ENCODE measurements at places on chromosomes 12 and 14.

DNA sequence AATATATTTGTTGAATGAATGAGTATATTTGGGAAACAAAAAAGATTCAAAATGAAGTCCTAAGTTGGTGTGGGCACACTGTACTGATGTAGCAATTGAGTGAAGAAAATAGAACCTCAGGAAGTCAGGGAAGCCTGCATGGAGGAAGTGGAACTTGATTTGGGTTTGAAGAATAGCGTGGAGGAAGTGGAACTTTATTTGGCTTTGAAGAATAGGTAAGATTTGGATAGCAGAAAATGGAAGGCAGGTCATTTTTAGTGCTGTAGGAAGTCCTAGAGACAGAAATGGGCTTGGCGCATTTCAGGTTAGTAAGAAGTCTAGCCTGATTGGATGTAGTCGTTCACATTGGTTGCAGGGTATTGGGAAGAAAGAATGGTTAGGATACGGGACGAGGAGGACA lies 5.4 kb downstream of the C12orf75 start:
- DNase-seq: no peak

DNA sequence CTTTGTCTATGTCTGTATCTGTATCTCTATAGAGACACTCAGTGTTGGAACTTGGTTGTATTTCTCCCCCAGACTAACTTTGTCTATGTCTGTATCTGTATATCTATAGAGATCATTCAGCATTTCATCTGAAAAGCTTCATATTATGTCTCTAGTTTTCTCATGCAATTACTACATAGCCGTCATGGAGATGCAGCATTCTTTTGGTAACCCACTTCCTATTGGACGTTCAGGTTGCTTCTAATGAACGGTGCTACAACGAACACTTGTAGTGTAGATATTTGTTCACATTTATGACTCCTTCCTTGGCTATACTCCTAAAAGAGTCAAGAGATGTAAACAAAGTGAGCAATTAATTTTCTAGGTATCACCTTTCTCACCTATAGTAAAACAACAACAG lies 81.5 kb upstream of the KCNA1 start:
- no peak for DNase-seq

GRCh38 chr12:74105434-74105833 lies 432.2 kb upstream of the ATXN7L3B start:
- no peak for DNase-seq

- DNase-seq: no peak
These were observed 1.8 kb downstream of the HNRNPC start for GRCh38 chr14:21267431-21267845.

GRCh38 chr12:70824511-70824910 lies 96.0 kb downstream of the PTPRR start:
- DNase-seq: no peak

DNA sequence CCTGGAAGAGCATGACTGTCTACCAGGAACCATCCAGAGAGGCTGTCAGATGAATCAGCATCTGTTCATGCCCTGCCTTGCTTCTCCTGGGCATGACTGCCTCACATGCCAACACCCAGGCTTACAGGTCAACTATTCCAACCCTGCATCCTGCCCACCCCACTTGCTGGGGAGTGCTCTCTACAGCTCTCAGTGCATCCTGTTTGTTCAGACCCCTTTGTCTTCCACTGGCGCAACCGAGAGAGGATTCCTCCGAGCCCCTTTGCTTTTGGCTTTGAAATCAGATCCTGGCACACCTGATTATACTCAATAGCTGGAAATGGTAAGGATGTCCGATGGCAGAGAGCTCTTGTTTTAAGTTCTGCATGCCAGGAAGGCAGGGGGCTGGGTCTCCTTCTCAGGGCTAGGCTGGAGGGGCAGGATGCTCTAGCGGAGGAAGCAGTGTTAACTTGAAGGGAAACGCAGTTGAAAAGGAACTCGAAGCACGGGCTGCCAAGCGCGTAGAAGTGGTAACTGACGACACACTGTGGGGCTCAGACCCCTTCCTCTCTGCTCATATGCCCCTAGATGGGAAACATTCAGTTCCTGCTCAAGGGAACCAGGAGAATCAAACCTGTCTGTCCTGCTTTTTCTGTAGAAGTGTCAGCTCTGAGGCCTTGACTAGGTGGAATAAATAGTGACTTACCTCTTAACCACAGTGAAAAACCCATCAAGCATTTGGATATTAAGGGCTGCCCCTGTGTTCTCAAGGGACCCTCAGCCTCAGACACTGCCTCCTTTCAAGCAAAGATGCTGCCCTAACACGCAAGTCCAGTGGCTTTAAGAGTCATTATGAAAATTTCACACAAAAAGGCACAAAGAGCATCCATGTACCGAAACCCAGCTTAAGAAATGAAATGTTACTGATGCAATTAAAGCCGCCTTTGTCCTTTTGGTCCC lies 297.5 kb downstream of the ZFP36L1 start:
- peak; percentile 28 for DNase-seq

DNA sequence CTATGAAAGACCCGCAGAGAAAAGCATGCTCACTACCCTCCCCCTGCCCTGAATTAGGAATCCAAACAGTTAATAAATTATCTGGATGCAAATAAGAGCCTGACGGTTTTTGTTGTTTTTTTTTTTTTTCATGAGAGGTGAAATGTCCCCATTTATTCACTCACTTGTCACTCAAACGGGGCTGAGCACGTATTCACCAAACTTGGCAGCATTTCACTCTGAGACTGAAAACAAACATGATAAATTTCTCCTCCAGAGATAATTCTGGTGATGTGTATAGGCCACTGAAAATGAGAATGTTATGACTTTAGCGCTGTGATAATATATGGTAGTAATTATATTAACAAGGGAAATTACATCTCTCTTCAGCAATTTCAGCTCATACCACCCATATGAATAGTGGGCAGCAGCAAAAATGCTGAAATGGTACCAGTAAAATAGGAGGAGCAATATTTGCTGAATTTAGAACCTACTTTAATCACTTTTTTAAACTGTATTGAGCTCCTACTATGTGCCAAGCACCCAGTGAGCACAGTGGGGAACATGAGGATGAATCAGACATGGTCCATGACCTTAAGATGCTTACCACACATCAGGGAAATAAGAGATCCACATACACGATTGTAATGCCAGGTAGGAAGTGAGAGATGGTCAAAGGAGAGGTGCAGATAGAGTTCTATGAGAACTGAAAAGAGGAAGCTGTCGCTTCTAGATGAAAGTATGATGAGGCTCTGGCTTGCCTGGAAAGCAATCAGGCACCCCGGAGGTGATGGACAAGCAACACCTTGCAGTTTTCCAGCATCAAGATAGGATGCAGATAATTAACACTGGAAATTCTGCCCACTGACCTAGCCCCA lies 286.5 kb upstream of the TMPO start:
- no peak for DNase-seq

DNA sequence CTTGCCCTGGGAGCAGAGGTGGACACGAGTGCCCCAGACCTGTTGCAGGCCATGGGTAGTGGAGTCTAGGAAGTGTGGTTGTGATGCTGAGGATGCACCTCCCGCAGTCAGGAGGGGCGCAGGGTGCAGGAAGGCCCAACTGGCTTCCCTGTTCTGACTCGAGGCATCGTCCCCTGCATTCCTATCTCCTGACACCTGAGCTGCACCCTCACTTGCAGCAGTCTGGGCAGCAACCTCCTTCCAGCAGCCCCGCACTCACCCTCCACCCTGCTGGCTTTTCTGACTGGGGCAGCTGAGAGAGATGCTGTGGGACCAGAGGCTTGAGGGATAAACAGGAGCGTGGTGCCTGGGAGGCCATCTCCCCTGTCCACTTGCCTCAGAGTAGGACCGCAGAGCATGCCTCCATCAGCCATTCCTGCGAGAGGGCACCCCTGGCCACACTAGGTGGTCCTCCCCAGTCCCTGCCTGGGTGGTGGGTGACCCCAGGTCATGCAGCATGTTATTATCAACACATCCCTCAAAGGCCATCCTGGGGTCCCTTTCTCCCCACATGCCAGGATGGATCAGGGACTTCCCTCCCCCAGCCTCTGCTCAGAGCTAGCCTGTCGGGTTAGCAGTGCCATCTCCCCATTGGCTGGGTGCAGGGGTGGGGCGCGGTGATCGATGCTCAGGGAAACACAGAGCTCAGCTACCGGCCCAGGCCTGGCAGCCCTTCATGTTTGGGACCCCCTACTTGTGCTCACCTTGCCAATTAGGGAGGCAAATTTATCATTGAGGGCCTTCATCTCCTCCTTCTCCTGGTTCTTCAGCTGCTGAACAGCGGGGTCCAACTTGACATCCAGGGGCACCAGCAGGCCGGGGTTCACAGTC lies 719 bp downstream of the KRT80 start:
- peak; percentile 58 for DNase-seq

DNA sequence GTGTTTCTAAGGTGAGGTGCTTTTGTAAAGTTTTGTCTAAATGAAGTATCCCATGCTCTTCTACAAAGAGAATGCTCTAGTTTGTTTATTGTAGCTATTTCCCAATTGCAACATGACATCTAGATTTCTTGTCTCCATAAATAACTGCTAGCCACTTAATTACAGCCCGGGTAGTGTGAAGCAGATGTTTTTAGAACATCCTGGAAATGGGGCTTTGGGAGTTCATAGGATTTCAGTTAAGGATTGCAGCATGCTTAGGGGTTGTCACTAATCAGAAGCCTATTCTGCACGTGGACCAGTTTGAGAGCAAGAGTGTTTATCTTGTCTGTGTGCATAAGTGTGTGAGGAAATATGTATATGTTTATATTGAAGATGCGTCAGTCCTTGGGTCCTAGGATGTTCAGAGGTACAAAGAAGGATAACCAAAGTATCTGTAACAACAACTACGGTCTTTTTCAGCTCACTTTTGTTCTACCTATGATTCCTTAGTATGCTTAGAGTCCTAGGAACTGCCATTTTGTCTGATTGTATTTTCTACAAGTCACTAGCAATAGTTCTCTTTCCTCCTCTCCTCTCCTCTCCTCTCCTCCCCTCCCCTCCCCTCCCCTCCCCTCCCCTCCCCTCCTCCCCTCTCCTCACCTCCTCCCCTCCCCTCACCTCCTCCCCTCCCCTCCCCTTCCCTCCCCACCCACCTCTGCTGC lies 135.3 kb downstream of the ACSS3 start:
- no peak for DNase-seq

DNA sequence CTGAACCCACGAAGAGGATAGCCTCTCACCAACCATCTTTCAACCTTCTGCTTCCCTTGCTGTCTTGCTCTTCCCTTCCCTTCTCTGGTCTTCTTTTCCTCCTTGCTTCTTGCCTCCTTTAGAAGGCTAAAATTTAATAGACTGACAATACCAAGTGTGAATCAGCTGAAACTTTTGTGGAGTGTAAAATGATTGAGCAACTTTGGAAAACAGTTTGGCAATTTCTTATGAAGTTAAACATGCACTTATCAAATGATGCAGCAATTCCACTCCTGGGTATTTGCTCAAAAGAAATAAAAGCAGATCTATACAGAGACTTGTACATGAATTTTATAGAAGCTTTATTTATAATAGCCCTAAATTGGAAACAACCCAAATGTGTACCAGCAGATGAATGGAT lies 3.3 kb upstream of the KRT86 start:
- no peak for DNase-seq

DNA sequence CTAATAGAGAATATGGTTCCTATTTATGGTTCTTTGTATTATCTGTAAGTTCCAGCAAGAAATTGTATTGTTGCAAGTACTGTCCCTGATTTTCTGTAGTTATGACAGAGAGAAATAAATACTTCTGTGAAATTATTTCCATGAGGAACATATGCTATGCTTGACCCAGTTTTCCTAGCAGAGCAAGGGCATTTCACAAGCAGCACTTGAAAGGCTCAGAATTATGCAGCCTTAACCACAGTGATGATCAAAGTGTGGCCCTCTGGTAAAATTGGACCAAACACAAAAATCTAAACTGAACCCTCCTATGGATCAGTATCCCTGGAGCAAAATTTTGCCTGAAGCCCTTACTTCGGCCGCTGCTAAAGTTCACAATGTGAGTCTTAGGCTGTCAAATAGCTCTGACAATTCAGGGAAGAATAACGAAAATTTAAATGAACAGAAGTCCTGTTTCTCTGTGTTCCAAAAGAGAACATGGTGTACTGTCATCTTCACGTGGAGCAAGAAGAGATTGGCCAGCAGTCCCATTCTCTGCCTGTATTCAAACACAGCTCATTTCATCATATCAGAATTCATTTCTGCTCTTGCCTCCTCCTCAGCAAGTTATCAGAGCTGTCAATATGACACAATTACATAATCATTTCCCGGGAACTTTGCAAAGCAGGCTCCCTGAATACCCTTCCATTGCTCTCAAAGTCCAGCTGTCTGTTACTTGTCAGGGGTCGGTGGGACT lies 471.9 kb downstream of the RPS29 start:
- no peak for DNase-seq

GRCh38 chr12:113057565-113058485 lies 1.3 kb downstream of the DTX1 start:
- DNase-seq: no peak

GRCh38 chr14:28142400-28143015 lies 624.1 kb upstream of the FOXG1 start:
- no peak for DNase-seq

DNA sequence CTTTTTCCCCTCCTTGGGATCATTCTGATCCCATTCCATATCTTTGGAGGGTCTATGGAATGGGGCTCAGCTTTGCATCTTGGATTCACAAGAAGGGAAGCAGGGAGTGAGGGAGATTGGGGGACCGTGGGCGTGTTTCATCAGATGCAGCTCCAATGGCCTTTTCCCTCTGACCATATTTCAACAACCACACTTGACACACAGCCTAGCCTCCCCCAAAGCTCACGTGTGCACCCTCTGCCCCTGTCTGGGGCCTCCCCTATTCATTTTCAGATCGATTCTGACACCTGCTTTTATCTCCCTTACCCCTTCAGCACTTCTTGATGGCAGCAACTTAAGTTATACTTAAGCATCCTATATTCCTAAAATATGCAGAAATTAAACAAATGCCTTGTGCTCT lies 126.6 kb downstream of the CHST11 start:
- no peak for DNase-seq

GRCh38 chr14:52348776-52349175 lies 34.7 kb downstream of the PTGER2 start:
- DNase-seq: peak; percentile 69

GRCh38 chr14:54881235-54881760 lies 21.3 kb downstream of the GCH1 start:
- DNase-seq: peak; percentile 69

- peak; percentile 87 for DNase-seq
These were observed 37.3 kb upstream of the E2F7 start for GRCh38 chr12:77102691-77103090.

All from EL (cell line).